CD4-positive, alpha-beta T cell treated with Interleukin-12 subunit alpha and Interleukin-12 subunit beta, for 1 hour (primary cell): ENCODE measurements at places on chromosomes 5 and 9.

- DNase-seq, result no peak
These were observed 5.4 kb downstream of the RAD17 start for GRCh38 chr5:69374911-69375446.

DNA sequence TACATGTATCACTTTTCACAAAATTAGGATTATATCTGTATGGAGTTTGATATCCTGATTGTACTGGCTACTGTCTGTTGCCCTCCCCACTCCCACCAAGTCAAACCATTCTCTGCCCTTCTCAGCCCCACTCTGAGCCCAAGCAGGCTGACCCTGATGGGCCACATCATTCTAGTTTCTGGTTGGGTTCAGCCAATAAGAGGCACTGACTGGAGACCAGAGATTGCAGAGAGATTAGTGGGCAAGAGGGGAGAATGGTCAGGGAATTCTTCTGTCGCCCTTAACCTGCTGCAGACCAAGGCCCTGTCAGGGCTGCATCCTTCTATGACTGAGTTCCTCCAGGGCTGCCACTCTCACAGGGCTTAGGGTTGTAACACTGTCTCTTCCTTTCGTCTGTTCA is 2.7 kb downstream of the HSPB3 start:
- no peak for DNase-seq

DNA sequence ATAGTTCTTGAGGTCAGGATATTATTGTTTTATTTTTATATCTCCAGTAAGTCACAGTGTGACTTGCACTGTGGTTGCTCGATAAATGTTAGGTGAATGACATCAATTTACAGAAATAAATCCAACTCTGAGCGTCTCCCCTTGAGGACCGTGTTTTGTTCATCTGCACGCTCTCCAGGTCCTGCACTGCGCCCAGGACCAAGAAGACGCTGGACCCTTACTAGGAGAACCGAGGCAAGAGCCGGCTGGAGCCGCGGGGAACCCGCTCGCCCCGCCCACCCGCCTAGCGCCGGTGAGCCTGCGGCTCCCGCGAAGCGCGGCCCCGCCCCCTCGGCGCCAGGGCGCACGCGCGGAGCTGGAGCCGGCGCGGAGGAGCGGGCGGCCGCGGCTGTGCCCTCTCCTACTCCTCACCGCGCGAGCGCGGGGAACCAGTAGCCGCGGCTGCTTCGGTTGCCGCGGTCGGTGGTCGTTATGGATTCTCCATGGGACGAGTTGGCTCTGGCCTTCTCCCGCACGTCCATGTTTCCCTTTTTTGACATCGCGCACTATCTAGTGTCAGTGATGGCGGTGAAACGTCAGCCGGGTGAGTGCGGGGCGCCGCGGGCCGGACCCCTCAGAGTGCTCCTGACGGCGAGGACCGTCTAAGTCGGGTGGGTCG is at the start of gene TMEM38B:
Gene TMEM38B, plus strand, starts transcription at position 352 of the 658 bp plus-strand sequence. Its CDS starts 120 bp downstream, at position 472.
- DNase-seq, result peak; percentile 78

GRCh38 chr9:98572054-98572627 is 136.6 kb downstream of the GABBR2 start:
- DNase-seq, result no peak

- DNase-seq, result no peak
These were observed 251.3 kb downstream of the GAS1 start for GRCh38 chr9:86695910-86696424.

DNA sequence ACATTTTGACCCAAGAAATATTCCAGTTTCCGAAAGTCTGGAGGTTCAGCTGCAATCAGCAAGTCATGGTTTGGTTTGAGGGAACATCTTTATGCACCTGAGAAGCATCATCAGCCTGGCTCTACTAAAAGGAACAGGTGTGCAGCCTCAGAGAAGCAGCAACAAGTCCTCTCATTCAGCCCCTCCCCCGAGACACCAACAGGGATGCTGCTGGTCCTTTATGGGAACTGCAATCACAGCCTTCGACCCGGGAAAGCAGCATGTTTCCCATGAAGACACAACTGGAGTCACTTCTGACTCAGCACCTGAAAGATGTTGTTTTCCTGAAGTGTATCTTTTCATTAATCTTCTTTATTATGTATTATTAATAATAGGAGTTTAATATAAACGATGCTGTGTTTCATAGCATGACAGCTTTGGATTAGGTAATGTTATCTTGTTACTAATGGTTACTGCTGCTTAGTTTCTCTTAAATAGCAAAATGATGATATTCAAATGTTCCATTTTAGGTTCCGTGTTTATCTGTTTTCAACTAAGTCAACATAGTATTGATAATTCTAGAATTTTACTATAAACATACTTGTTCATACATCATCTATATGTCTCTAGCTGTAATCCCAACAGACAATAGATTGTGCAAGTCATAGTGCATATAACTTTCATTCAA is 15.6 kb upstream of the NREP start:
- DNase-seq, result no peak

- no peak for DNase-seq
These were observed 20.3 kb upstream of the TTC33 start for GRCh38 chr5:40775846-40776657.

DNA sequence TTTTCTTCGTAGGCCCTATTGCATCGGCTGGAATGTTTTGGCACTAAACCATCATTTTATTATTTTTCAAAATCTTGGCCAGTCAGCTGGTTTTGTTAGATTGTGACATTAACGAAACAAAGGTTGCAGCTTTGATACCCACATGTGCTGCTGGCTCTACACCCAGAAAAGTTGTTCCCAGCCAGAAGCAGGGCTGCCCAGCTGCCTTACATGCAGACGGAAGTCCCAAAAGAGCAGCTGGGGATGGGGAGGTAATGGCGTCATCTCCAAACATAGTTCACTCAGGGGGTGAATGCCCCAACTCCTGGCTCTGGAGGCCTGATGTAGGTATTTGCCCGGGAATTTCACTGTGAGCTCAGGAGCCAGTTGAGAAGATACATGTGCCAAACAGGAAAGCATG is 23.3 kb downstream of the TMEM171 start:
- DNase-seq, result no peak
